ENCODE measurements at places on chromosomes 13 and 19. TPM values are rescaled to one million over a fixed set of nuclear protein-coding genes. Genes with fewer than 3 reads are reported as not detected.

DNA sequence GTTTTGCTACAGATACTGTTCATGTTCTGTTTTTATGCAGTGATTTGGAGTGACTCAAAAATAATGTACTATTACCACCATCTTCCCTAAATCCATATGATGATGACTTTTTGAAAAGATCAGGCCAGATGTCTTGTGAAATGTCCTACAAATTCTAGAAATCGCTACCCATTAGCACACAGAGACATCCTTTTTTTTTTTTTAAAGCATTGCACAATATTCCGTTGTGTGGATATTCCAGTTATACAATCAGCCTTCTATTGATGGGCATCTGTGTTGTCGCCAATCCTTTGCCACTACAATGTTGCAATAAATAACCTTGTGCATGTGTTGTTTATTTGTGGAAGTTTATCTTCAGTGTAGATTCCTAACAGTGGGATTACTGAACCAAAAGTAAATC is 24.5 kb downstream of the ZDHHC20 start:
- H3K27me3 ChIP-seq: no peaks in the 10 kb centered on the region
- H3K4me3 ChIP-seq: no peak overlapping the region
- H3K4me1 ChIP-seq: peaks cover 15% of the 10 kb centered on the region
- no peak for DNase-seq
- H3K36me3 ChIP-seq: no peaks in the 10 kb centered on the region
- H3K27ac ChIP-seq: peak overlapping the region; percentile 73

DNA sequence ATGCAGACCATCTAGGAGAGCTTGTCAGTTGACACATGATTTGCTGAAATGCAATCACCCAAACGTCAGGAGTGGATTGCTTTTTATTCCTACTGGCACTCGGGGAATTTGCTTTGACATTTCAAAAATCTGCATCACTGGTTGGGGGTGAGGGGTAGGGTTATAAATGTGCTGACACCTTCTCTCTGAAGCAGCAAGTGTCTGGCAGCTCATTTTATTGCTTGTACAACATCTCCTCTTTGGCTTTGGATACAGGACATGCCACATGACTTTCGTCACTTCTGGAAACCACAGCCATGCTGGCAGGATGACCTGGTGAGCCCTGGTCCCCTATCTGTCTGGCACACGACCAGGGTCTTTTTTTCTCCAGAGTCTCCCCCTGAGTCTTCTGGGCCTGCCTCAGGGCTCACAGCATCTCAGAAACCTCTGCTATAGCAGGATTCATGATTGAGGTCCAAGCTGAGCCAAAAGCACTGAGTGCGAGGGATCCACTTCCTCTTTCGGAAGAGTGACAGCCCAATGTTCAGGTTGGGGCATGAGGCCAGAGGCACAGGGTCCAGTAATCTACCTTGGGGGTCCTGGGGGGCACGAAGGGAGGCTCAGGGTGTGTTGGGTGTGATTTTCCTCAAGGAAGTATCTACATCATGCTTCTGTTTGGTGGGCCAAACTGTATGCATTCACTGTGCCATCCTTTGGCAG is 60.1 kb downstream of the HSPH1 start:
- peaks cover 5% of the 10 kb centered on the region for H3K27me3 ChIP-seq
- H3K4me3 ChIP-seq: no peak overlapping the region
- no peaks in the 10 kb centered on the region for H3K36me3 ChIP-seq
- no peaks in the 10 kb centered on the region for H3K4me1 ChIP-seq
- H3K27ac ChIP-seq: no peak overlapping the region
- no peak for DNase-seq

DNA sequence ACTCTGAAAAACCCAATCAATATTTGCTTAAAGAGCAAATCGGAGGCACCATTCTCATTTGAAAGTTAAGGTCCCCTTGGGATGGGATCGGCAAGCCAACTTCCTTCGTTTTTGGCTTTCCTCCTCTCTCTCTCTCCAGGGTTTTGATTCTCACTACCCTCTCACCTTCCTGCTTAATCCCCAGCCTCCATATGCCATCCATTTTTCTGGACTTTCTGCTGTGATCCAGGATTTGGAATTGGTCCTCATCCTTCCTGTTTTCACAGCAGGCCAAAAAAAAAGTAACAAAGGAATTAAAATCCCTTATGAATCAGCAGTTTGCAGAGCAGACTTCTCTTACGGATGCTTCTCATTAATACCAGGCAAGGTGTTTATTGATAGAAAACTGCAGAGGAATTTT is 283.1 kb upstream of the TMTC4 start:
- no peaks in the 10 kb centered on the region for H3K36me3 ChIP-seq
- no peak overlapping the region for H3K27ac ChIP-seq
- H3K4me3 ChIP-seq: no peak overlapping the region
- no peaks in the 10 kb centered on the region for H3K27me3 ChIP-seq

DNA sequence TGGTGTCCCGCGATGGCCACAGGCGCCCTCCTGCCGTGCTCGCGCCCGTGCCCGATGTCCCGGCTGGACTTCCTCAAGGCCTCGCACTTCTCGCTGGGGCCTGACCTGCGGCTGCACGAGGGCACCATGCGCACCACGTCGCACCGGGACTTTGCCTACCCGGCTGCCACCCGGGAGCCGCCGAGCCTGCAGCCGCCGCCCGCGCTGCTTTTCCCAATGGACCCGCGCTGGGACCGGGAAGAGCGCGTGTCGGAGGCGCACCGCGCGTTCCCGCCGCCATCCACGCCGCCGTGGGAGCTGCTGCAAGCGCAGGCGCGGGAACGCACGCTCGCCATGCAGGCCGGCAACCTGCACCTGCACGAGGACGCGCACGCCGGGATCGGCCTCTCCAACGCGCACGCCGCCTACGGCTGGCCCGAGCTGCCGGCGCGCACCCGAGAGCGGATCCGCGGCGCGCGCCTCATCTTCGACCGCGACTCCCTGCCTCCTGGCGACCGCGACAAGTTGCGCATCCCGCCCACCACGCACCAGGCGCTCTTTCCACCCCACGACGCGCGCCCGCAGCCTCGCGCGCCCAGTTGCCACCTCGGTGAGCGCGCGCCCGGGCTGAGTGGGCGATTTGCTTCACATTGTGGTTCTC is 12.1 kb upstream of the PEX11G start:
- peak; percentile 76 for DNase-seq
- H3K4me3 ChIP-seq: peak overlapping the region; percentile 39

GRCh38 chr13:23289917-23290357 is 109.2 kb downstream of the SGCG start:
- H3K27me3 ChIP-seq: no peaks in the 10 kb centered on the region
- no peaks in the 10 kb centered on the region for H3K4me1 ChIP-seq
- H3K36me3 ChIP-seq: no peaks in the 10 kb centered on the region
- no peak overlapping the region for H3K27ac ChIP-seq
- H3K4me3 ChIP-seq: no peak overlapping the region

GRCh38 chr19:55605207-55605636 is 225 bp upstream of the ZNF865 start:
- H3K36me3 ChIP-seq: peaks cover 13% of the 10 kb centered on the region
- H3K4me3 ChIP-seq: peak overlapping the region; percentile 66
- DNase-seq: peak; percentile 99
- peaks cover 34% of the 10 kb centered on the region for H3K4me1 ChIP-seq

GRCh38 chr13:20873348-20873747 is 29.2 kb downstream of the XPO4 start:
- no peak overlapping the region for H3K4me3 ChIP-seq
- no peak overlapping the region for H3K27ac ChIP-seq
- peaks cover 3% of the 10 kb centered on the region for H3K4me1 ChIP-seq
- no peak for DNase-seq
- no peaks in the 10 kb centered on the region for H3K36me3 ChIP-seq
- H3K27me3 ChIP-seq: no peaks in the 10 kb centered on the region

DNA sequence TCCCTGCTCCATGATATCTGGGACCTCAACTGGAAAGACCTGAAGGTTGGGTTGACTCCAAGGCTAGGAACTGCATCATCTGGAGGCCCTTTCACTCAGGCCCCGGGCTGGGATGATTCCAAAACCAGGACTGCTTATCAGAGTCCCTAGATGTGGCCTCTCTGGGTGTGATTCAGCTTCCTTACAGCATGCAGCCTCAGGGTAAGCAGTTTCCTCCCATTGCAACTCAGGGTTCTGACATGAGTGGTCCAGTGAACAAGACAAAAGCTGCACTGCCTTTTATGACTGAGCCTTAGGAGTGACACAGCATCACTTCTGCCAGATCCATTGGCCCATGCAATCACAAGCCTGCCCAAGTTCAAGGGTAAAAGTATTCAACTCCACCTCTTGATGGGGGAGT is 502.8 kb downstream of the COG6 start:
- no peaks in the 10 kb centered on the region for H3K27me3 ChIP-seq
- DNase-seq: no peak
- H3K4me3 ChIP-seq: no peak overlapping the region
- no peaks in the 10 kb centered on the region for H3K36me3 ChIP-seq
- H3K4me1 ChIP-seq: no peaks in the 10 kb centered on the region
- H3K27ac ChIP-seq: no peak overlapping the region

- DNase-seq: peak; percentile 85
- H3K27ac ChIP-seq: peak overlapping the region; percentile 85
- no peaks in the 10 kb centered on the region for H3K36me3 ChIP-seq
- no peaks in the 10 kb centered on the region for H3K27me3 ChIP-seq
Observed at GRCh38 chr19:10751109-10751953, 33.5 kb downstream of the DNM2 start.

DNA sequence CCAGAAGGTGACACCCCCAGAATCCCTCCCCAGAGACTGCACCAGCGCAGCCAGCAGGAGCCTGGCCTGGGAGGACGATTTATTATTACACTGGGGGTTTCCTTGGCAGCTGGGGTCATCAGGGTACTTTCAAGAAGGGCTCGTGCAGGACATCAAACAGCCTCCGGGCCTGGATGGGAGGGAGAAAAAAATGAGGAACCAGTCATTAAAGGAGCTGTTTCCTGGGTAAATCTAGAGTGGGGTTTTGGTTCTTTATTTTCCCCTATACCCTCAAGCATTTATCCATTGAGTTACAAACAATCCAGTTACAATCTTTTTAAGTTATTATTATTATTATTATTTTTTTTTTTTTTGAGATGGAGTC is 3.1 kb downstream of the POLR1G start:
- H3K4me1 ChIP-seq: peaks cover 7% of the 10 kb centered on the region
- no peak for DNase-seq
- H3K27me3 ChIP-seq: no peaks in the 10 kb centered on the region
- no peak overlapping the region for H3K27ac ChIP-seq

- H3K4me3 ChIP-seq: no peak overlapping the region
- no peaks in the 10 kb centered on the region for H3K27me3 ChIP-seq
- H3K27ac ChIP-seq: no peak overlapping the region
- H3K36me3 ChIP-seq: no peaks in the 10 kb centered on the region
Observed at GRCh38 chr13:29301027-29301426, 294.5 kb downstream of the SLC7A1 start.

DNA sequence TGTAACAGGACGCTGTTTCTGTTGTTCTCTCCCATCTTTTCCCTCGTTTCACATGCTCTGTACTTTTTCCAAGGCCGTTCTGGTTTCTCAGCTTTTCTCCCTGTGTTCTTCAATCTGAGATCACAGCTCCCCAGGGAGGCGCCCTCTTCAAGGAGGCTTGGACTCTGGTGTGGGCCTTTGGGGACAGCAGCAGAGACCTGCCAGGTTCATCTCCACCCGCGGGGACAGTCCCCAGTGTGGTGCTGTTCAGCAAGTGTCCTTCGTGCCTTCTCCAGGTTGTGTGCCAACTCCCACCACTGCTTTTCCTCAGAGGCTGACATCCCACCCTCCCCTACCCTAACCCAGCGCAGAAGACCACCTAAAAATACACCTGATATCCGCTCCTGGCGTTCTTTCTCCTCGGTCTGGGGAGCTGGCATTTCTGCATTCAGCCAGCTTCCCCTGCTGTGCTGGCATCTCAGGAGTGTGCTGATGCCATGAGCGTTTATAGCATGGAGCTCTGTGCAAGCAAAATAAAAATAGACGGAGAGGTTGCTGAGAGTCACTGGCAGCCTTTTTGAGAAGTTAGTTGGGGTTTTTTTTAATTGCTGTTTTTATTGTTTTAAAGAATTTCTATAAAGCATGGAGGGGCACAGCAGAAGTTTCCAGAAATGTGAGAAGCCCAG is 149.4 kb downstream of the STK24 start:
- H3K4me1 ChIP-seq: no peaks in the 10 kb centered on the region
- no peak for DNase-seq

DNA sequence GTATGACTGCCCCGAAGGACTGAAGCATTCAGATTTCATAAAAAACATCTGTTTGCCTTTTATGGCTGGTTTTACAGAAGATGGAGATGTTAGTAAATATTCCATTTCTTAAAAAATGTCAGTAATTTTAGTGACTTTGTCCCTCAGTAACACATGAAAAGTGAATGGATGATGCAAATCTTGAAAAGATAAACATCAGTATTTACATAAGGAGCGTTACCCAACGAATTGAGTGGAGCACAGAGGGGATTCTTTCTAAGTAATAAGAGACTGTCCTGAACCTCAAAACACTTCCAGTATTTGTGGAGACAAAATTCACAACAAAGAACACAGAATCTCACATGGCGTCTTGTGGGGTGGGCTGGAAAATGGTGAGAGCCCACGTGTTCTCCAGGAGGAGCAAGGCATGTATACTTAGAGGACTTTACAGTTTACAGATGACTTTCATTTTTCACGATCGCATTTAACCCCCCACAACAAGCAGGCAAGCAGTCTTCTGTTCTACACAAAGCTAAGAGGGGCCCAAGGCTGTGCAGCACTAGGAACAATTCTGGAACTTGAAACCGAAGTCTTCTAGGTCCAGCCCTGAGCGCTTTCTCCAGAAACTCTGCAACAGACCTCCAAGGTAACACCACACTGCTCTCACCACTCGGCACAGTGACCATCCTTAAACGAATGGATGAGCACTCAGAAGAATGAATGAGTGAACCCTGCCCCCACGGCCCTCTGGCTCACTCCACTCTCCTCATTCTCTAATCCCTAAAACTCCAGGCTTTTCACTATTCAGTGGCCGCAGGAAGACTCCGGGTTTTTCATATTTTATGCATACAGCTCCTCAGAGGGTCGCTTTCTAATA is 709.8 kb downstream of the UQCRFS1 start:
- no peak overlapping the region for H3K4me3 ChIP-seq
- H3K27ac ChIP-seq: no peak overlapping the region
- no peak for DNase-seq
- H3K4me1 ChIP-seq: peaks cover 8% of the 10 kb centered on the region

GRCh38 chr19:13839130-13839937 is 37.6 kb upstream of the NANOS3 start:
- H3K27ac ChIP-seq: peak overlapping the region; percentile 100
- H3K4me3 ChIP-seq: peak overlapping the region; percentile 85
- H3K27me3 ChIP-seq: no peaks in the 10 kb centered on the region
- peak; percentile 93 for DNase-seq
- H3K4me1 ChIP-seq: peaks cover 64% of the 10 kb centered on the region

The TGFBR3L gene
- total RNA-seq: 1.2 TPM

The B9D2 gene
- total RNA-seq: 5.5 TPM

The ELAVL1 gene
- 65.9 TPM for total RNA-seq

All from upper lobe of right lung (tissue), 1 donor.